ENCODE measurements at places on chromosomes 7 and 10. TPM values are rescaled to one million over a fixed set of nuclear protein-coding genes. Genes with fewer than 3 reads are reported as not detected.

DNA sequence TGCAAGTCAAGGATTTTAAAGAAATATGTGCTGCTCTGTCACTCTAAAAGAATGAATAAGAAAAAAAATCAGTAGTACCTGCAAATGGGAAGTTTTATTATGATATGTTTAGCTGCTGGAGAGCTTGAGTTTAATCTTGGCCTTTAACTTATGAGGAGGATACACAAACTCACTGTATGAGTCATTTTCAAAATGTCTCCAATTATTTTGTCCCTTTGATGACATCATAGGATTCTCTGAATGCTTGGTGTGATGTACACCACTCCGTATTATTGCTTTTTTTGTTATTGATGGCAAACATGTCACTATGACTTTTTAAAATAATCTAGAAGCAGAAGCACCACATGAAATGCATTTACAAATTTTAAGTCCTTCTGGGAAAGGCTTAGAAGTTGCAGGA is 125.8 kb downstream of the RALA start:
- no peak for DNase-seq

DNA sequence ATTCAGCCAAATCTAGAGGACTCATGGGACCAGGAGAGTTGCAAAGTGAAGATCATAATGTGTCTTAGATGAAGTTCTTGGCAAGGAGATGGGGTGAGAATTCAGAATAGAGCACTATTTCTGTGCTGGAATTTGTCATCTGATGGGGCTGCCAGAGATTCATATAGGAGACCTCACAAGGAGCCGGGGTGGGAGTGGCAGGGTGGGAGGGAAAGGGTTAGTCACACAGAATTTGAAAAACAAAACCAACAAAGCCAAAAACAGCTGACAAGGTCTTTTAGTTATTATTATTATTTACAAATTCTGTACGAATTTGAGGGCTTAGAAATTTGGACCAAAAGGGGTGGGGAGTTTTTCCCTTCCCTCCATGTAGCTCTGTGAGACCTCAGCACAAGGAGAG is 1.7 kb downstream of the SLC13A1 start:
- DNase-seq: no peak

GRCh38 chr10:79051766-79052165 is 17.0 kb upstream of the ZMIZ1 start:
- DNase-seq: no peak

DNA sequence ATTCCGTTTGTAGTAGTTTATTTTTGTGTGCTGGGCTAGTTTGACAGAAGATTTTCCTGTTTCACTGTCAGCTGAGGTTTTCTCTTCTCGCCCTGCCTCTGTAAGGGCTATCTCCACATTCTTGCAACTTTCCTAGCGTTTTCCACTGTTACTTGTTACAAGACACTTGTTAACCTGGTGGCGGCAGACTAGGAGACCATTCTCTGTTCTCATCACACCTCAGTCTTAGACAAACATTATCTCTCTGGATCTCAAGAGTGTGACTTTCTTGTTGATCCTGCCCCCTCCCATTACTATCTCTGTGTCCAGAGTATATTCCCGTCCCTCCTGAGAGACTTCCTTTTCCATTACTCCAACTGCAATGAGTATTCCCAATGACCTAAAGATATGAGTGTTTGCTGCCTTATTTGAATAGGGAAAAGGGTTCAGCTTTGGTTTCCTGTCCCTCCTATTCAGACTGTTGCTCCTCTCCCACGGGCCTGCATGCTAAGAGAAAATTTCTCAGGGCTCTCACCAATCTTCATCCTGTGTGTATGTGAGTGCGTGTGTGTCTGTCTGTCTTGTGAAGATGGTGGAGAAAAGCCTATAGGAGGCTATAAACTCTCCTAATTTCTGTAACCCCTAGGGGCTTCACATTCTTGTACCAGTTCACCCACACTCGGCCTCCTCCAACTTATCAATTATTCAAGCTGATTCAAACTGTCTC is 722.4 kb upstream of the POT1 start:
- DNase-seq: no peak

GRCh38 chr10:5478694-5479305 is 20.6 kb downstream of the CALML5 start:
- DNase-seq: no peak

- no peak for DNase-seq
Measured at GRCh38 chr7:681551-682307, 44.8 kb upstream of the DNAAF5 start.

DNA sequence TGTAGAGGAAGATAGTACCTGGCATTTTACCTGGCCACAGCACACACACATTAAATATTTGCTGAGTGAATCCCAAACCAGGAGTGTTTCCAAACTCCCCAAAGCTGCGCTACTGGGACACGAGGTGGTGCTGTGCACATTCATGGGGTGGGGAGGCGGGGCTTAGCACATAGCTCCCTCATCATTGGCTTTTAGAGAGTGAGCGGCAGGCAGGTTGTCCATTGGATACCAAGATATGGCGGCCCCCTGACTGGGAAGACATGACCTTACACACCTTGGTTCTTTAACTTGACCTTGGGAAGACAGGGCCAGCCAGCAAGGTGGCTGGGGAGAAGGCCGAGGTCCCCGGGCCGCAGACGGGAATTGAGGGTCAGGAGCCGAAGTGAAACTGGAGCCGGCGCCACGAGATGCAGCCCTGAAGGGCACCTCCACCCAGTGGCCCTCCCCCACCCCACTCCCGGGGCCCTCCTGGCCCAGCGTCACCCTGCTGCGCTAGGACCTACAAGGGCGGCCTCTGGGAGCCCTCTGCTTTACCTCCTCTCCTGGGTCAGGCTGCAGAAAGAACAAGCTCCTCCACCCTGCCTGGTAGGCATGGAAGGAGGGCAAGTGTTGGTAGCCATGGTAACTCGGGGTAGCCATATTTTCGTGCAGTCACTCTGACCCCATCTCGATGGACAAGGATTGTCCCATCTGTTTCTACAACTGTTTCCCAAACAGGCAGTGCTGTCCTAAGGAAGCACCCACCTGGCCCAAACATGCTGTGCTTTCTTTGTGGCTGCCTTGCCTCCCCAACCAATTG is 24.0 kb downstream of the TMEM176A start:
- no peak for DNase-seq

DNA sequence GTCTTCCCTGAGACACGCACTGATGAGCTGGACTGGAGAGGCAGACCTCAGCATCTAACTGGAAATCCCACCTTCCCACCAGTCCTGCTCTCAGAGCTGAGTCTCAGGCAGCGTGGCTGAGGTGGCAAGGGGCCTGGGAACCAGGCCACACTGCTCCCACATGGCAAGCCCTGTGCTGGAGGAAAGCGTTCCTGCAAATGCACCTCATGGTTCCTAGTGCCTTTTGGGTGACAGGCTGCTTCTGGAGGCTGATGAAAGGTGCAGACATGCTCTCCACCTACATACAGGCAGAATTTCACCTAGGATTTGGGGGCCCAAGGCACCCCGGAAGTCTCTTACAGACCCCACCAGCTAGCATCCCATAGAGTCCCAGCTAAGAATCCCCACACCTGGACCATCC is 432.9 kb upstream of the FOXK1 start:
- DNase-seq: no peak

- DNase-seq: no peak
Measured at GRCh38 chr10:30579574-30579973, 50.0 kb downstream of the LYZL2 start.

DNA sequence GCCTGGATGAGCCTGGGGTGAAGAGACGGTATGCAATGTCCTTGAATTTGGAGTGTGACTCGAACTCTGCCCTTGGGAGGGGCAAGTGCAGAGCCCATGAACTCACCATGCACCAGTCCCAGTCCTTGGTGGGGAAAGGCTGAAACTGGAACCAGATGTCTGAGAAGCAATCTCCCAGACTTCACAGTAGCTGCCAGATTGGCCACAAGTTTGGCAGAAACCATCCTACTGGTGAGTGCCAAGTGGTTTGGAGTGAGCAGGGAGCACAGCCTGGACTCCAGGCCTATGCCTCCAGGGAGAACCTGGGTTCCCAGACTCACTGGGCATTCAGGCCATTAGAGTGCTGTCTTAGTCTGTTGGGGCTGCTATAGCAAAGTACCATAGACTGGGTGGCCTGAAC is 99.6 kb upstream of the LYZL1 start:
- DNase-seq: no peak

DNA sequence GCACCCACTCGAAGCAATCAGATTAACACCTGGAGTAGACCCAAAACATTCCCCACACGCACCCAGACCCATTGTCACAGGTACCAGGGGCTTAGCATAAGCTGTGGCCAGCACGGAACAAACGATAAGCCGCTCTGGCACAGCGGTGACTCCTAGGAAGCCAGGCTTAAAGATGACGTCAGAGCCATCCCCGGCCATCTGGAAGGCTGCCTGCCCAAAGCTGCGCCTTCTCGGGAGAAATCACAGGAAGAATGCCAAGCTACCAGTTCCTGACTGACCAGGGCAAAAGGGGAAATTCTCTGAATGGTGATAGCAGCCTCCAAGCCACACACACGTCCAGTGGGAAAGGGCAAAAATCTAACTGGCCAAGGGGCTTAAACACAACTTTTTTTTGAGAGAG is 13.0 kb upstream of the WIPI2 start:
- DNase-seq: no peak

DNA sequence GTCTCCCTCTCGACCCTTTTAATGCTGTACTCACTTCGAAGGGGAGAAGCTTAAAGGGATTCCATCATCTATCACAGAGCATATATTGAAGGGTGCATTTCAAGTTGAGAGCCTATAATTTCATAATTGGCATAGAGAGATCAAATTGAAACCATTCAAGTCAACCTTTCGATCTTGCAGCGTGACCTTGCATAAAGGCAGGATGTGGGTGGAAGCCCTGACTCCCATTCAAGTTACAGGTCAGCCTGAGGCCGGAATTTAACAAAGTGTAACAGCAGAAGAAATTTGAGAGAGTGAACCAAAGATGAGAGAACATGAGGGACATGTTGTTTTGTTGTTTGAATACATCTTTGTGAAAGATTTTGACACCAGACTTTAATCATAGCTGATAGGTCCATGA is 195.3 kb upstream of the TPK1 start:
- no peak for DNase-seq

DNA sequence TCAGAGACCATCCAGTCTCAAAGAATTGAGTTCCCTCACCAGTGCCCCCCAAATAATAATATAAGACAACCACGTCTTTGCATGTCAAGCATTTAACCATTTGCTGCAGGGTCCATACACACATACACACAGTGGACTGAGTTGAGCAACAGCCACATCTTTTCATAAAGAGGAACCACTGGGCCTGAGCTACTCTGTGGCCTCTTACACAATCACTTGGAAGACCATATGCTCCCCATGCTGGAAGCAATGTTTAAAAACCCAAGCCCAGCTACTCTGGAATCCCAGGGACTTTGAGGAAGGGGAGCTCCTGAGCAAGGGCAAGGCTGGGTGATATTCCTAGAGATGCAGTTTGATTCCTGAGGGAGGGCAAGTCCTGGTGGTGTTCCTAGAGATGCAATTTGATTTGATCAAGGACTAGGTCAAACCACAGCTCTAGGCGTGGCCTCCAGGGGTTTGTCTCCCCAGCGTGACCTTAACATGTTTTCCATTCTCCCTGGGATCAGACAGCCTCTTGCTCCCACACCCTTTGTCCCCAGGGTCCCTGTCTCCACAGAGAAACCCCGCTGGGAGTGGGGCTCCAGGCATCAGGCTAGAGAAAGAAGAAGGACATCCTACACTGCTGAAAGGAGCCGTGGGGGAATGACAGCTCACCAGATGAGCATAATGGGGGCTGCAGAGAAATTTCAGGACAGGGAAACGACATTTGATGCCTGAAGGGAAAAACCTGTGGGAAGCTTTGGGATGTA is 376.2 kb upstream of the MGMT start:
- no peak for DNase-seq

GRCh38 chr7:81232084-81232799 is 313.4 kb upstream of the SEMA3C start:
- no peak for DNase-seq

DNA sequence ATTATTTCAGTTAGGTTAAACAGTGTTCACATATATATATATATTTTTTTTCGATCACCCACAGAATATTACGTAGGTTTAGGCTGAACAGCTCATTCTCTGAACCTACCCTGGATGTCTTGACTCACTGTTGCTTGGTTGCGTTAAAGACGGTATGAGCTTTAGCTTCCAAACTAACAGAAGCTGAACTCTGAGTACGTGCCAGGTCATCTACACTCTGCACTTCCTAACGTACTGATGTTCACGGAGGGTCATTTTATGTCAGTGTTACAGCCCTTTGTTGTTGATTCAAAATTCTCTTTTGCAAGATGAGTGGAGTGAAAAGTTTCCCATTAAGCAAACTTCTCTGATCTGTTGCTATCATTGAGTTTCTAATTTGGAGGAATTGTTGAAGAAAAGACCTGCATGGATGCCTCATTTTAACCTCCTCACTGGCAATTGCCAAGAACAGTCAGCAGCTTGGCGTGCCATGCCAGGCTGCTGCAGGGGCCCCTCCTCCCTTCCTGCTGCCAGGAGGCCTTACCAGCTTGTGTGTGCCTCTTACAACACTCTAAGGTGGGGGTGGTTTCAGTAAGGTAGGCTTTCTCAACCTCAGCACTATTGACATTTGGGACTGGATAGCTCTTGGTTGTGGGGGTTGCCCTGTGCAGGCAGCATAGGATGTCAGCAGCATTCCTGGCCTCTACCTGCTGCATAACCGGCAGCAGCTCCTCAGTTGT is 44.3 kb downstream of the INSYN2A start:
- DNase-seq: no peak

DNA sequence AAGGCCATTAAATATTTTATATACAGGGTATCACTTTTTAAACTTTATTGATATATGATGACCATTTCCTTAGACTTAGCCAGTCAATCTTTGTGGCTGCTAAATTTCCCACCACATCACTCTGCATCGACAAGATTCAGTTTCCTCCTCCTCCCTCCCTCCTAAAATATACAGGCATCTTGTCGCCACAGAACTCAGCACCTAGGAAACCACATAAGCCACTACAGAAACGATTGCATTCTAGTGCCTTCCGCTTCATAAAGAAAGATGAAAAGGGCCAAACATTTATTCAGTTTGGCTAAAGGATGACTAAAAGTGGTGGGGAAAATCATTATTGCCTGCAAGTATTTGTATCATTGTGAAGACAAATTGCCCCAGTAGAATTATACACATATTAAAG is 30.7 kb downstream of the ERCC6 start:
- peak; percentile 48 for DNase-seq

DNA sequence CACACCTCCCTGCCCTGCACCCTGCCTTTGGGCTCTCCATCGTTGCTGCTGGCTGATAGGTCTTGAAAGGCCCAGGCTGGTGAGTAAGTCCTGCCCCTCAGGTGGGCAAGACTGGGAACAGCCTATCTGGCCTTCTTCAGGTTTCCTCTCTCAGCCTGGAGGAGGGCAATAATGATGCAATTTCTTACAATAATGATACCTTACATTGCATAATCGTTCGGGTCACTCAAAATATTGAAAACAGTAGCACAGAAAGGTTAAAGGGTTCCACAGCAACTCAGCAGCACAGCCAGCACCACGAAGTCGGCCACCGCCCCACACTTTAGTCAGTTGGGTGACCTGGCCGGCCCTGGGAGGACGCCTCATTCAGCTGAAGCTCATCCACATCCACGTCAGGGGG is 16.0 kb upstream of the FAM20C start:
- no peak for DNase-seq

- DNase-seq: no peak
Measured at GRCh38 chr10:121091961-121092719, 241.0 kb downstream of the WDR11 start.

CASTOR2 gene
- total RNA-seq: 3.0 TPM

ORC5 gene
- total RNA-seq: 20.0 TPM

OSBPL3 gene
- total RNA-seq: 90.3 TPM

ITGB1 gene
- total RNA-seq: 242 TPM

RBM17 gene
- 157 TPM for total RNA-seq
